Activated naive CD4-positive, alpha-beta T cell treated with anti-CD3 and anti-CD28 coated beads for 36 hours (primary cell): ENCODE measurements at places on chromosomes 5 and 9. TPM values are rescaled to one million over a fixed set of nuclear protein-coding genes. Genes with fewer than 3 reads are reported as not detected.
A peak's percentile ranks its signal among the peaks of the same experiment; 100 is the strongest.

PCDHGA8 gene
- total RNA-seq: not detected

SLC36A2 gene
- not detected for total RNA-seq

BTNL8 gene
- not detected for total RNA-seq

STPG3 gene
- not detected for total RNA-seq

- DNase-seq: no peak
Observed at GRCh38 chr9:96616817-96617438, 2.7 kb downstream of the CDC14B start.

- no peak for DNase-seq
Observed at GRCh38 chr9:3846573-3846972, 320.8 kb upstream of the RFX3 start.

DNA sequence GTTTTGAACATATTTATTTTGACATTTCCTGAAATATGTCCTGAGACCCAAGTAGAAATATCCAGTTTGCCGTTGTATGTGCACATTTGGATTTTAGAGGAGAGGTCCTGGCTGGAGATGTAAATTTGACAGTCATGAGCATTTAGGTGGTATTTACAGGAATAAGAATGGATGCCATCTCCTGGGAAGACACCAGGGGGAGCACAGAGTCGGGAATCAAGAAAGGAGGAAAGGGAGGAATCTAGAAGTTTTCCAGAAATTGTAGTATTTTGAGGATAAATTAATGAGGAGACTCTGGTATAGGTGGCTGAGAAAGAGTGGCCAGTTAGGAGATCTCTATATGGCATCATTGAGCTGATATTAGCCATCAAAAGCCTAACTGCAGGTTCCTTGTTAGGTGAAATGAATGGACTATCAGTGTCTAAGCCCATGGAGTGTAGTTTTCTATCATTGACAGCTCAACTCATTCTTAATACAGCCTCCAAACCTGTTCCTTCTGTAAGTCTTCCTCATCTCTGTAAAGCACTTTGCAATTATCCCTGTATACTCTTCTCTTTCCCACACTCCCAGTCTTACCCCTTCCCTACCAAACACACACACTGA, 7.2 kb downstream of the GAPT start:
- DNase-seq: no peak

DNA sequence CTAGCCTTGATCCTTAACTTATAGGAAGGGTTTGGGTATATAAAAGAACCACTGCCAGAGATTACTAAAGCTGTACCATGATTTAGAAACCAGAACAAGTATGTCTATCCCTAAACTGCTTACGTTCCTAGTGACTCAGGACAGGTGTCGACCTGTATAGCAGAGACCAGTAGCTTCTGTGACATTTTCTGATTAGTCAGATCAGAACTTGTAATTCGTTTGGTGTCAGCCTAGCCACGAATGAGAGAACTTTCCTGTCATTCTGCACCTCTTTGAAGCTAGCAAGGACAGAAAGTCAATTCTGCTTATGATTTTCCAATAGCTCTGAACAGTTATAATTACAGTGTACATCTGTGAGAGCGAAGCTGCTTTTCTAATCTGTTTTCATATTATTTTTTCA, 39.5 kb downstream of the PRKACG start:
- DNase-seq: peak; percentile 66

DNA sequence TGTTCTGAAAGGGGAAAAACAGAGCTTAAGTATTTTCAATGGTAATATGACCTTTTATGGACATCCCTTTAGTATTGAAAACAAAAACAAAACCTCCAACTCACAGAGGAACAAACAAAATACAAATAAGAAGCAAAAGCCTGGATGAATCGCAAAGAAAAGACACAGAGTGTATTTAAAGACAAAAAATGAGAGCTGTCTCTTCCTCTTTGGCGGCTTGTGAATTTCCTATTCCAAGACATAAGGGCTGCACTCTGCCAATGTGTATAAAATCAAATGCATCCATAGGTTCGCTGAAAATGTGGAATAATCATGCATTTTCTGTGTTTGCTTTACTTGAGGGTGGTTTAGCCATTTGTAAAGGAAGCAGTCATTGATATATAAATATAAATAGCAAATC, 739.3 kb upstream of the ZNF608 start:
- no peak for DNase-seq

GRCh38 chr5:84885485-84886258, 501.0 kb upstream of the EDIL3 start:
- DNase-seq: no peak
